Osteoblast (primary cell): ENCODE measurements at places on chromosomes 6 and 20. TPM values are rescaled to one million over a fixed set of nuclear protein-coding genes. Genes with fewer than 3 reads are reported as not detected.

DNA sequence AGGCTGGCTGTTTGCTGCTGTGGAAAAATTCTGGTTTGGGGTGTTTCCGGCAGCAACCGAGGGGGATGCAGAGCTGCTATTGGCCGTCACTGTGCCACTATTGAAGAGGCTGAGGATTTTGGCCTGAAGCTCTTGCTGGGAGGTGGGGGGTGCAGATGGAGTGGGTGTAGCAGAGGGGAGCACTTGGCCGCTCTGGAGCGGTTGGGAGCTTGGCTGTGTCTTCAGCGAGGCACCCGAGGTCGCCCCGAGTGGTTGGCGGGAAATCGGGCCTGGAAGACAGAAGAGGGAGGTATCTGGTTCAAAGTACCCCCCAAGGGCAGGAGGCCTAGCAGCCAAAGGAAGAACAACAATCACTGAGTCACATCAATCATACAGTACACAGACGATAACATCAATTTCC lies 27.1 kb downstream of the NCOA5 start:
- DNase-seq, result no peak

GRCh38 chr6:30101444-30102413 lies 11.2 kb downstream of the TRIM31 start:
- peak; percentile 98 for DNase-seq

DNA sequence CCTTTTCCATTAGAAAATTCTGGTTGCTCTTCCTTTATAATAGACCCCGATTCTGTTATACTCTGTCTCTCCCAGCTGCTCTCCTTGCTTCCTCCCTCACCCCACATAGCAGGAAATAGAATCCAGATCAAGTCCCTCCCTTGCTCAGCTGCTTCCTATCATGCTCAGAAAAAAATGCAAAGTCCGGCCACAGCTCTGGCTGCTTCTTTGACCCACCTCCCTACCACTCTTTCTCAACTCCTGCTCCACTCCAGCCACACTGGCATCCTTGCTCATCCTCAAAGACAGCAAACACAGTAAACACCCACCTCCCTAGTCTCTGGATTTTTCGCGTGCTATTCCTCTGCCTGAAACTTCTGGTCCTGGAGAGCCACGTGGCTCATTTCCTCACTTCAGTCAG lies 9.1 kb upstream of the SLC22A16 start:
- DNase-seq, result no peak

- DNase-seq, result no peak
Measured at GRCh38 chr6:38047562-38047961, 228.0 kb downstream of the ZFAND3 start.

DNA sequence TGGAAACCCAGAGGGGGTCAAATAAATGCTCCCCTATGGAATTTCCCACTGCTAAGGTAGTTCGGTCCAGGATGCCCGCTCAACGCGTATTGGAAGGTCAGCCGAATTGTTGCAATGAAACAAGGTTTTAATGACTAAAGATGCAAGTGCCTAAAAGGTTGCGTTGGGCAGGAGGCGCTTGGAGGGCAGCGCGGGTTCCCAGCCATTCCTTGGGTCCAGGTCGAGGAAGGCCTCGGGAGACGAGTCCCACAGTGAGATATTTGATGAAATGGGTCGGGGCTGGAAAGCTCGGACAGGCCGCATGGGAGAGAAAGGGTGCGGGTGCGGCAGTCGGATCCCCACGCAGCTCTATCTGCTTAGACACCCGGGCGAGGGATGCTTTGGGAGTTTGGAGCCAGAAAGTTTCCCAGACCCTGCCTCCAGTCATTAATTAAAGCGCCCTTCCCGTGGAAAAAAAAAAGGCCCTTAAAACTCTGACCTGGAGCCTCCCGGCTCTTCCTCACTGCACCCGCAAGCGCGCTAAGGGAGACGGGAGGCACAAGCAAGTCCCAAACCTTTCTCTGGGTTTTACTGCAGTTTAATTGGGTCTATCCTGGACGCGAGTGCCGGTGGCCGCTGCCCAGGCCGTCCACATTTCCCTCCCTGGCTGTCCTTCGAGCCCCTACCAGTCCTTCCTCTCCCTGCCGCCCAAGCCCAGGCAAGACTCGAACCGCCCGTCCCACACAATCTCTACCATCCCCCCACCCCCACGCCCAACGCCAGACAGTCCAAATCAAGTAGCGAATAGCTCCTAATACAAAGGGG lies 24.2 kb downstream of the TFAP2A start:
- DNase-seq, result no peak

DNA sequence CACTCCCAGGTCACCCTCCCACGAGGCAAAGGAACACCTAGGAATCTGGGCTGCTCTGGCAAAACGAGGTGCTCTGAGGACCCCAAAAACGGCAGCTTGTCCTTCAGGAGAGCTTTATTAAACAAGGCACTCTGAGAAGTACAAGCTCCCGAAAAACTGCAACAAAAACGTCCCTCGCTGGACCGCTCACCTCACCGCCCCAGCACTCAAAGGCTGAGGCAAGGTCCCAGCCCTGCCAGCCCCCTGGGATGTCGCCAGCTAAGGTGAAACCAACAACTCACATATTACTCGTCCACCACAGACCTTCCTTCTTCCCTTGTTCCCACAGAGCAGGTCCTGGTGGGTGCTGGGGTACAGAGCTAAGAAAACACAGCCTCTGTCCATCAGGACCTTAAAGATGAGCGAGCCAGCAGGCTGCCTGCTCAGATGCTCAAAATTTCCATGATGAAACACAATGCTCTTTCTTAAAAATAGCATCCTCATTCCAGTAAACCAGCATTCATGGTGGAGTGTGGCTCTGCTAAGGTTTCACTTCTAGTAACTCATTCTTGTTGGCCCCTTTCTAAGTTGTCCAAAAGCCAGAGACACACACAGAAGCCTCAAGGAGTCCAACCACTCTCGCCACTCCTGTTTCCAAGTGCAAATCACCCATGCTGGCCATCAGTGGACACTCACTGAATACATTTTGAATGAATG lies 35.9 kb downstream of the ATP9A start:
- DNase-seq, result no peak

DNA sequence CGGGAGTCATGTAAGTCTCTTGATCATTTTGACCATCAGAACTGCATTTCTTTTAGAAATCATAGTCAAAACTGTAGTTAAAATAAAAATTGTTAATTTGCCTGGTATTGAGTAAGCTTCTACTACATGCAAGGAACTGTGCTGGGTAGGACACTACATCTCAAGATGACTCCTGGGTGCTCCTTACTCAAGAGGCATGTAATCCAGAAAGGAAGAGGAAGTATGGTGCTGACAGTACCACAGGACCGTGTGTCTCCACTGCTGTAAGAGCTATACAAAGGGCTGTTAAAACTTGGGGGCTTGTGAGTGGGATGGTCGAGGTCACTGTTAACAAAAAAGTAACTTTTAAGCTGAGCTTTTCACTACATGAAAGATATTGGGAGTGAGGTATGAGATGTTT lies 508.3 kb upstream of the SOX4 start:
- no peak for DNase-seq

DNA sequence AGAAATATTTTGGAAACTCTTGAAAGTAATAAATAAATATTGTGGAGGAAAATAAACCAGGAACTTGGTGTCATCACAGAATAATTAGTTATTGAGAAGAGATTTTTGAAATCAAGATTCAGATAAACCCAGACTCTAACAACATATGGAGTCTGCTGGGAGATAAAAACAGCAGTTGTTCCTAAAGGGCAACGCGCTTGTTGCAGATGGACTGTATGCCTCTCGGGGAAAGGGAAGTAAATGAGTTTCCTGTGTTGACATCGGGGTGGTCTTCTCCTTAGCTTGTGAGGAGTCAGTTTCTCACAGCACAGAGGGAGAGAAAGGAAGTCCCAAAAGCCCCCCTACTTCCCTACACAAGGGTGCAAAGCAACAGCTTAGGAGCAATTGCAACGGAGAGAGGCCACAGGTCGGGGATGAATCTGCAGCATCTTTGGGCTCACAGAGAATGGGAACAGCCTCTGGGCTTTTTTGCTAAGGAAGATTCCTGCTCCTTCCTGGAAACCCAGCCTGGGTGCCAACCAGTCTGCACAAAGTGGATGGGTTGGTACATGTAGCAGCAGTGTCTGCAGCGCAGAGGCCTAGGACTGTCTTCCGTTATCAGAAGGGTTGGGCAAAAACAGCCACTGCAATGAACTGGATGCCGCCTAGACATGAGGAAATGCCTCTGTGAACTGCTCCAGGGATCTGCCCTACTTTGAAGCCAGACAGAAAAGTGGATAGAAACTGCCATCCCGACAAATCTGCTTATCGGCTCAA lies 603.0 kb upstream of the NRSN1 start:
- no peak for DNase-seq

GRCh38 chr20:37943033-37943432 lies 40.1 kb downstream of the VSTM2L start:
- no peak for DNase-seq

- DNase-seq, result no peak
Measured at GRCh38 chr6:148452876-148453275, 110.2 kb downstream of the SASH1 start.

DNA sequence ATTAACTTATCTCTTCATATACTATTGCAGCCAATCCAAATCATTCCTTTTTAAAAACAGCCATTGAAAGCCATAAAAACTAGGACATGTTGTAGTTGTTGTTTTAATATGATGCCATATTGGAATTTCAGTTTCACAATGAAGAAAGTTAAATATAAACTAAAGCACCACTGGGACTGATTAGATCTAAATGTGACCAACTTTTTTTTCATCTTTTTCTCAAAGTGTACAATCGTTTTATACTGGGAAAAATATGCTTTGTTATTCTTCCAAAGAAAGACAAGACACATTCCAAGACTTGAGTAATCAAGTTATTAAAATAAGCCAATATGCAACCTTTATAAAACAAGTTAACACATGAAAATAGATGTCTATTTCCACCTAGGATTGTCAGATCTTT lies 68.5 kb downstream of the THEMIS start:
- no peak for DNase-seq

- peak; percentile 98 for DNase-seq
Measured at GRCh38 chr20:62875419-62876361, 14.1 kb upstream of the TCFL5 start.

GRCh38 chr6:89308525-89309395 lies 6.3 kb downstream of the GABRR2 start:
- peak; percentile 50 for DNase-seq

GRCh38 chr20:4726710-4727397 lies 5.1 kb downstream of the PRND start:
- peak; percentile 75 for DNase-seq

- DNase-seq, result peak; percentile 73
Measured at GRCh38 chr20:57397693-57398108, 6.5 kb downstream of the RBM38 start.

DNA sequence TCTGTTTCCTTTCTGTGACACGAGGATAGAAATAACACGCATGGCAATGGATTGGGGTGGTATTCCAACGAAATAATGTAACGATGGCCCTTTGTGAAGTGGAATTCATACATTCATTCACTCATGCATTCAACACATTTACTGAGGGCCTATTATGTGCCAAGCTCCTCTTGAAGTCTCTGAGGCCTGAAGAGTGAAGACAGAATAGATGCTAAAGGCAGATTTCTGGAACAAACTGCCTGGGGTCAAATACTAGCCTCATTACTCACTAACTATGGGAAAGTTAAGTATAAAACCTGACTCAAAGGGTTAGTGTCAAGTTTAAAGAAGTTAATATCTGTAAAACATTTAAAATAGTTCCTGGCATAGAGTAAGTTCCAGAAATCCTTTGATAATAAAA lies 279.6 kb upstream of the SULF2 start:
- DNase-seq, result peak; percentile 91

- DNase-seq, result no peak
Measured at GRCh38 chr20:4320291-4320690, 304.9 kb upstream of the RNF24 start.

DNA sequence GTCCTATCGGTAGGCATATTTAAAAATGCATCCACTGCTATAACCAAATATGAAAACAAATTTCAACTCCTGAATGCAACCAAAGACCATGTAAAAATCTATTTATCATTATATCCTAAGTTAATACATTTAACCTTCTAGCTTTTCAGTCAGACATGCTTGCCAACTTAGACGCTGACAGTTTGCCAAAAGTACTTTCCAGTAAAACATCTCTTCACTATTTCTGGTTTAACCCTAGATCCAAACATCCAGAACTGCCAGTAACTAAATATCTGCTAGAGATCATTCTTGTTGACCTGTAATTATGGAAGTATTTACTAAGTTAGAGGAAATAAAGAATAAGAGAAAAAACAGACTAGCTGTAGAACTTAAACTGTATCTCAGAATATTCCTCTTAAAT lies 210.2 kb upstream of the THEMIS start:
- DNase-seq, result no peak

- no peak for DNase-seq
Measured at GRCh38 chr6:38797391-38797790, 82.3 kb downstream of the DNAH8 start.

- DNase-seq, result no peak
Measured at GRCh38 chr20:19375395-19375794, 163.0 kb downstream of the SLC24A3 start.

DNA sequence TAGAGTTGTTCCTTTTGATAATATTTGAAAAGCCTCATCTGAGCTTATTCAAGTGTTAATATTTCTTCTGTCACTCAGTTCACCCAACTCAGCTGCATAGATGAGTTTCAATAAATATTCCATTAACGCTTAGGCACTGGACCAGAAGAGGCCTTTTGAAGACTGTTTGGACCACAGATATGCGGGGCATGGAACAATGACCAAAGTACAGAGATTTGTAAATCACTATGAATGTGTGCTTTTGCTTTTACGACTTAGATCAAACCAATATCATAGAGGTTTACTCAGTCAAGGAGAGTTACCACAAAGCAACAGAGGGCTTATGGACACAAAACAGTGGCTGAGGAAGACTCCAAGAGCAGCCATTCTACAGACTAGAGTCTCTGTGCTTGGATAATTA lies 99.9 kb downstream of the RTN4IP1 start:
- no peak for DNase-seq

DNA sequence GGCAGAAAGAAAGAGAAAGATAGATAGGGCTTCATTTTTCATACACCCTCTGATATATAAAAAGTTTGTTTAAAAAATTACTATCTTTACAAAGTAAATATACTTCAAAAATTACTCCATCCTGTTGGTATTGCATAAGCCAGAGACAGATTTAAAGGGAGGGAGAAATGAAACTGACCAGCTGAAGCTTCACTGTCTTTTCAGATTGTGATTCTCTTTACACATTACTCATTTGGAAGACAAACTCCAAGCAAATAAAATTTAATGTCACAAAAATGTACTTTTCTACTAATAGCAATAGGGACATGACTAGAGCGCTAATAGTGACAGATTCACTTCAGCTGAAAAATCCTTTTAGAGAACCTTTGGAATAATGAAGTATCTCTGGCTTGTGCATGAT lies 38.6 kb upstream of the MARCKS start:
- no peak for DNase-seq

HDGFL1 gene
- total RNA-seq, result not detected in 2 replicates

SH3BGRL2 gene
- 2.2 and 2.7 TPM in 2 replicates for total RNA-seq

GNAS-AS1 gene
- total RNA-seq, result 0.72 and 1.5 TPM in 2 replicates

PREX1 gene
- total RNA-seq, result 12.7 and 14.1 TPM in 2 replicates

ZSCAN23 gene
- 6.9 and 7.4 TPM in 2 replicates for total RNA-seq

PDYN gene
- total RNA-seq, result not detected in 2 replicates

KCNQ2 gene
- total RNA-seq, result 0.36 TPM in 1 of 2 replicates, not detected in the other

SYTL3 gene
- 1.5 and 2.2 TPM in 2 replicates for total RNA-seq

GGTLC1 gene
- not detected in 2 replicates for total RNA-seq
